Renal cortical epithelial cell (primary cell): ENCODE measurements at places on chromosomes 3 and 15. TPM values are rescaled to one million over a fixed set of nuclear protein-coding genes. Genes with fewer than 3 reads are reported as not detected.

SLC12A8 gene
- total RNA-seq, result 18.7 and 28.3 TPM in 2 replicates

TRIM71 gene
- 0.65 and 0.87 TPM in 2 replicates for total RNA-seq

ALDH1A2 gene
- total RNA-seq, result 23.1 and 26.8 TPM in 2 replicates

CMTM8 gene
- total RNA-seq, result 1.6 and 2.6 TPM in 2 replicates

GBE1 gene
- total RNA-seq, result 77.6 and 151 TPM in 2 replicates

FHIT gene
- total RNA-seq, result 1.4 and 5.5 TPM in 2 replicates

SLC25A20 gene
- 22.4 and 23.4 TPM in 2 replicates for total RNA-seq

SAXO2 gene
- under 0.01 and 2.3 TPM in 2 replicates for total RNA-seq

GADL1 gene
- not detected in 2 replicates for total RNA-seq

MUC4 gene
- 0.05 and 3.5 TPM in 2 replicates for total RNA-seq

CFAP161 gene
- not detected in 2 replicates for total RNA-seq

LMAN1L gene
- not detected in 2 replicates for total RNA-seq

SLCO3A1 gene
- 1.9 and 7.2 TPM in 2 replicates for total RNA-seq

PLSCR2 gene
- 1.4 TPM in 1 of 2 replicates, not detected in the other for total RNA-seq

GPR62 gene
- not detected in 2 replicates for total RNA-seq

SLC22A13 gene
- total RNA-seq, result 0.25 TPM in 1 of 2 replicates, not detected in the other

FSTL1 gene
- 740 and 1,387 TPM in 2 replicates for total RNA-seq

DNA sequence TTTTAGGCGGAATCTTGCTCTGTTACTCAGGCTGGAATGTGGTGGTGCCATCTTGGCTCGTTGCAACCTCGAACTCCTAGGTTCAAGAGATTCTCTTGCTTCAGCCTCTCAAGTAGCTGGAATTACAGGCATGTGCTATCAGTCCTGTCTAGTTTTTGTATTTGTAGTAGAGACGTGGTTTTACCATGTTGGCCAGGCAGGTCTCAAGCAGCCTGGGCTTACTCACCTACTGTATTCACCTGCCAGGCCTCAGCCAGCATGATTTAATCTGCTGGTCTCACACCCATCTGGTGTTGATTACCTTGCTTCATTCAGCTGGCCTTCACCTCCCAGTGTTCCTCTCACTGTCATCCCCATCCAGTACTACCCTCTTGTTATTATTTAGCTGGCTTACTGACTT lies 102.0 kb downstream of the IL12A start:
- DNase-seq, result no peak

DNA sequence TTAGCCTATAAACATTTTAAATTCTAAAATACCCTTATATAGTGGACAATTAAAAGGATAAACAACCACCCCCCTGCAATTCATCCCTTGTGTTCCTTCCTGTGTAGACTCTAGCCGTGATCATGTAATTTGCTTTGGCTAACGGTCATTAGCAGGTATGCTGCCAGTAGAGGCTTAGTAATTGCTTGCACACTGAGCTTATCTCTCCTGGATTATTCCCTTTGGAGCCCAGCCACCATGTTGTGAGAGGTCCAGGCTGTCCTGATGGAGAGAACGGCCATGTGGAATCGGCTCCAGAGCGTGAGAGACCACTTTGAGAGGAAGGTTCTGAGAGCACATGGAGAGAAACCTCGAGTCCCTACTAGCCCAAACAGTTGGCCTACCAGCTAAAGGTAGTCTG lies 11.0 kb upstream of the BNC1 start:
- DNase-seq, result no peak

DNA sequence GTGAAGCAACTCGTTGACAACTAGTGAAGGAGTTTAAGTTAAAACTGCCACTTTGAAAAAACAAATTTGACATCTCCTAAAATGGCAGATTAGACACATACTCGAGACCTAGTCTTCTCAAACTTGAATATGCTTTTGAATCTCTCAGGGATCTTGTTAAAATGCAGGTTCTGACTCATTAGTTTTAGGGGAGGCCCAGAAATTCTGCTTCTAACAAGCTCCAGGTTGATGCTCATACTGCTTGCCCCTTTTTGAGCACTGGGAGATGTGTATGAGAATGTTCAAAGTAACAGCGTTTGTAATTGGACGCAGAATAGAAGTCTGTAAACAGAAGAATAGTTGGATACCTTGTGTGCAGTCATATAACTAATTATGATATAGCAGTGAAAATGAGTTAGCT lies 1.6 kb downstream of the C3orf38 start:
- peak; percentile 19 for DNase-seq

- no peak for DNase-seq
Measured at GRCh38 chr3:118766306-118766669, 268.4 kb downstream of the IGSF11 start.

DNA sequence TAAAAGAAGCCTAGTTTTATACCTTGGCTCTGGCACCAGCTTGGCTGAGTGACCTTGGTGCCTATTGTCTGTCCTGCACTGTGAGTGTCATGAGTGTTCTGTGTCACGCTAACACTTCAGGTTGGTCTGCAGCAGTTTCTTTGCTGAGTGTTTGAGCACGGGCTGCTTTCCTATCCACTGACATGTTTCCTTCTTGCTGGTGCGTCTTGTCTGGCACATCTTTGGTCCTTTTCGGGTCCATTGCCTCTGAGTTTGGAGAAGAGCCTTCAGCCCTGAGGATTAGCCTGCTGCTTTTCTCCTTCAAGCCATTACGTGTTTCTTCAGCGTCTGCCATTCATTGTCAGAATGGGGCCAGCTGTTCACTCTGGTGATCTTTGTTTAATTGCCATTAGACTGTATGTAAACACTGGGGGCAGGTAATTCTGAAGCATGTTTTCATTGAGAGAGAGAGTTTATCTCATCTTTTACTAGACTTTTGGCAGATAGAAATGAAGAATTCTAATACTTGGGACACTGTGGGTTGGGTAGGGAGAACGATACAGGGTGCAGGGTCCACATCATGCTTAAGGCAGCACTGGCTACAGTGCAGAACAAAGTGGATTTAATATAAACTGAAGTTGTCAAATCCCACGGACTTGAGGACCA lies 55.5 kb downstream of the LRRC28 start:
- peak; percentile 45 for DNase-seq

DNA sequence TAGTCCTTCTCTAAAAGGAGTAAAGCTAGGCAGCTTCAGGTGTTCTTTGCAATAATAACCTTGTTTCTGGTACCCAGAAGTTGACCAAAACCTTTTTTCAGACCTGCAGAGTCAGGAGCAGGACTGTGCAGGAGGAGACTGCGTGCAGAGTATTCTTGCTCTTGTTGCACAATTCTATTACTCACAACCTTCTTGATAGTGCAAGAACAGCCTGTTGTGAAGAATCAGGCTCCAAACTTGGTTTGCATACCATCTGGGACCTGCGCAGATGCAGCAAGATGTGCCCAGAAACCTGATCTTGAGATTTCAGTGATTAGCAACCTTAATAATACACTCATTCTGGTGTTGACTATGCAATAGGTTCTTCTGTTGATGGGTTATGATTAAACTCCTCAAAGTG lies 111.9 kb downstream of the ATG7 start:
- DNase-seq, result no peak

DNA sequence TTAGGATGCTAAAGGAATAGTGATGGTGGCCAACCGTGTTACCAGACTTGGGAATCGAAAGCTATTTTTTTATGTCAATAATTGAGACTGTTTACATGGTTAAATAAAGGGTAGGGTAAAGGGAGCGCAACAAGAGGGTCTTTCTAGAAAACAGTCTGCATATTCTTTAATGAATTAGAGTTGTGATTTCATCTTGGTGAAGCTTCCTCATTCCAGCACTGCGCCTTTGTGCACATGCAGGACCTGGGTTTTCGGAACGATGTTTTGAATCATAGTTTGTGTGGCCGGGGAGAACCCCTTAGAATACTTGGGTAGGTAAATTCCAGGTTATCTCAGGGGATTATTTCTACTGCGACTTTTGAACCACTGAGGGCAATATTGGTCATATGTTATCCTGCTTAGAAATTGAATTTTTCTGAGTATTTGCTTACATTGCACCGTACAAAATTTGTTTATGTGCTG lies 1.3 kb downstream of the PIK3CA start:
- DNase-seq, result peak; percentile 41

- DNase-seq, result no peak
Measured at GRCh38 chr15:99925661-99926461, 192.6 kb upstream of the LYSMD4 start.

- peak; percentile 92 for DNase-seq
Measured at GRCh38 chr3:148757238-148758215, 59.8 kb downstream of the AGTR1 start.

GRCh38 chr15:45884755-45885445 lies 250.1 kb downstream of the SQOR start:
- DNase-seq, result no peak

GRCh38 chr3:72067721-72068120 lies 282.8 kb upstream of the PROK2 start:
- no peak for DNase-seq

- DNase-seq, result no peak
Measured at GRCh38 chr3:186464424-186465093, 79.6 kb downstream of the CRYGS start.

DNA sequence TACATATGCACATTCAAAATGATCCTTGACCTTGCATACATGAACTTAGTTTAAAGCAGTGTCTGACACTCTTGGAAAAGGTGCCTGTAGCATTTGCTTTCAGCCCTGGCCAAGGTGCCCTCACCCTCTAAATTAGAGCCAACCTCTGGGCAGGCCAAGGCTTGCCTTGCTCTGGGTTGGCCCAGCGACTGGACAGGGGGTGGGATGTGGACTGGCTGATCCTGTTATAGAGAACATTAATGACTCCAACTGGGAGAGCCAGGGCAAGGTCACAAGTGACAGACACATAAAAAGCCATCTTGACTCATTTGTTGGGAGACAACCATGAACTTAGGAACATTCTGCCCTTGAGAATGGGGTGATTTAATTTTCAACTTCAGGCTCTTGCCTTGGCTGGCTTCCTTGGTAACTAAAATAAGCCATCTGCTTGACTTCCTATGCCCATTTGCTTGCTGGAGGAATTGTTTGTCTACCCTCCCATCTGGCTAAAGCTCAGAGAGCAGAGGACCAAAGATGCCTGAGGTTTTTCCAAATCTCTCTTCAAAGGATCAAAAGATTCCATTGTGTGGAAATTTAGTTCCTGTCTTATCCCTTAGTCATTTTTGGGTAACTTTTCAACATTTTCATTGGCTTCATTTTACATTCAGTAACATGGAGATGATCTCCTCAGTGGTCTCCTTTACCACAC lies 403.7 kb downstream of the SOX2 start:
- DNase-seq, result no peak

- DNase-seq, result peak; percentile 36
Measured at GRCh38 chr3:124381575-124382333, 348.5 kb upstream of the UMPS start.

- no peak for DNase-seq
Measured at GRCh38 chr15:48516121-48516520, 129.4 kb downstream of the FBN1 start.

DNA sequence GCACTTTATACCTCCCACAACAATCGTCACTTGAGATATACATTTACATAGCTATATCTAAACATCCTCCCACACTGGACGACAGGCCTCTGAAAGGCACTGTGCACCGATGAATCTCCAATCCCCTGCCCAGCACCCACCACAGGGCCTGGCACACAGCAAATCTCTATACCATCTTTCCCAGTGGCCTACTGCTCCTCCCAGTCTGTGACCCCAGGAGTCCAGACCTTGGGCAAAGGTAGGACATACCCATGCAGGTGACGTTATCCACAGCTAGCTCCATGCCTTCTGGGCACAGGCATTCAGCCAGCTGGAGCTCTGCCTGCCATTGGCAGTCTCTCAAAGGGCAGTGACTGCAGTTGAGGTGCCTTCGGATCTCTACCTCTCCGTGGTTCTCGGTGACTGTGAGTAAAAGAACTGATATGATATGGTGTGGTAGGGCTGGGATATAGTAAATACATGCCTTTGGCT lies 5.8 kb downstream of the LTK start:
- peak; percentile 36 for DNase-seq

DNA sequence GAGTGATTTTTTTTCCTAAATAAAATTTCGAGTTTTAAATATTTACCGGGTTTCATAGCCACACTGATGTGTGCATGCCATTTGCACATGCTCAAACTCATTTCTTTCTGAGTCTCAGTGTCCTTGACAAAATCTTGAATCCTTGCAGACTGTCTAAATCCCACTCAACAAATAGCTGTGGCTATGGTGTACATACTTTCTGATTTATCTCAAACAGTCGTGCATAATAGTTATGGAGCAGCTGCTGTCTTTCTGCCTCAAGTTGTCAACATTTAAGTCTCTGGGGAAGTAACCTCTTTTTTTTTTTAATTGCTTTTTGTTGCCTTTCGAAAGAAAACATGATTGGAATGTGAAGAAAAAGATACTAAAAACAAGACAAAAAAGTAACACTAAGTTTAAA lies 52.8 kb upstream of the UTS2B start:
- no peak for DNase-seq

- DNase-seq, result peak; percentile 18
Measured at GRCh38 chr3:55090291-55090690, 162.4 kb upstream of the LRTM1 start.

GRCh38 chr15:39459548-39459947 lies 121.3 kb upstream of the THBS1 start:
- no peak for DNase-seq

- DNase-seq, result no peak
Measured at GRCh38 chr3:150014782-150015181, 44.1 kb upstream of the PFN2 start.

DNA sequence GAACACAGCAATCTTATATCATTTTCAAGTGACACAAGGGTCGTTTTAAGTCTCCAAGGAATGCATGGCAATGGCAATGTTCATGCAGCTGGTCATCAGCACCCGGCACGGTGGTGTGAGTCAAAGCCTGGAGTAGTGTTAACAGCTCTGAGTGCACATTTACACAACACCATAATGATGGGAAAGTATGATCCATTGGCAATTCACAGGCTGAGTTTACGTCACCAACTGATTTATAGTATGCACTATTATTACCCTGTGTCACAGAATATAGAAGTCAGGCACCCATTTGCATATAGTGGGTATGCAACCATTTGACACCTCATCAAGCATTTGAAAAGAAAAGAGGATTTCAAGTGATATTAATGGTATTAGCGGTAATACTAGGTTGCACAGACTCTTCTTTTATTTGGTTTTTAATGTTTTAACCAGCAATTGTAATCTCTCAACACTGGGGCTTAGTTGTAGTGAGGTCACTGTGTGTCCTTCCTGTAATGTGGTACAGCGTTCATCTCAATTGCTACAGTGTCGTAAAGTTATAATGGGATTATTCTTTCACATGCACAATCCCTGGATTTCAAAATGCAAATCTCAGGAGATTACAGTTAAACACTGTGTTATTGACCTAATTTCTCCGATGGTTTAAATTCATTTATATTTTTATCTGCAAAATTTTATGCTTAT lies 113.8 kb downstream of the C3orf38 start:
- DNase-seq, result no peak

- DNase-seq, result peak; percentile 9
Measured at GRCh38 chr3:168134931-168135330, 39.2 kb upstream of the GOLIM4 start.

- DNase-seq, result peak; percentile 43
Measured at GRCh38 chr15:95826412-95827195, 503.9 kb upstream of the NR2F2 start.

DNA sequence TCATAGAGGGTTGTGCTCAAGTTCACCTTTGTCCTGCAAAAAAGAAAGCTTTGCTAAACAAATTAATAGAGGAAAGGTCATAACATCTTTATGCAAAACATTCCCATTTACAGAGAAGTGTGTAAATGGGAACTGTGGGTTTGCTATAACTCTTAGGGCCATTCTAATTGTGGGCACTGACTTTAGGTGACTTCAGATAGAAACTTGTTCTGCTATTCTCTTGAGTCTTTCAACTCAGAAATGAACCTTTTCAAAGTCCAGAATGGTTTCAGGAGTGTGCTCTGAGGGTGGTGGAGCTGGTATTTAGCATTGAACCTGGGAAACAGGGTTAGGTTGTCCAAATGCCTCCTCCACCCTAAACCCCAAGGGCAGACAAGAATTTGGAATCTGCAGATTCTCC lies 34.0 kb downstream of the SPTSSB start:
- no peak for DNase-seq

- DNase-seq, result no peak
Measured at GRCh38 chr15:56950979-56951378, 32.5 kb downstream of the TCF12 start.
